A549 treated with dexamethasone at 1 μM for 4 hours (cell line): ENCODE measurements at places on chromosomes 7 and 10. TPM values are rescaled to one million over a fixed set of nuclear protein-coding genes. Genes with fewer than 3 reads are reported as not detected.

The BTBD16 gene
- 0.43 to 0.81 TPM (median 0.70 TPM) in 5 replicates for total RNA-seq

The GSTO2 gene
- total RNA-seq: 1.7 to 2.4 TPM (median 1.9 TPM) in 5 replicates

The TECTB gene
- not detected in 5 replicates for total RNA-seq

The ACTL6B gene
- not detected in 5 replicates for total RNA-seq

The EGR2 gene
- 0.21 to 0.50 TPM (median 0.38 TPM) in 5 replicates for total RNA-seq

The ADCY1 gene
- total RNA-seq: 1.3 to 3.0 TPM (median 2.6 TPM) in 5 replicates

The SPDYE2B gene
- total RNA-seq: not detected in 5 replicates

The CCDC7 gene
- total RNA-seq: 0.46 to 0.93 TPM (median 0.71 TPM) in 5 replicates
